SK-MEL-5 (cell line): ENCODE measurements at places on chromosomes 2 and 18. TPM values are rescaled to one million over a fixed set of nuclear protein-coding genes. Genes with fewer than 3 reads are reported as not detected.

GRCh38 chr2:215692387-215693079 lies 256.7 kb upstream of the FN1 start:
- DNase-seq: no peak

- DNase-seq: no peak
These were observed 117.8 kb upstream of the TWIST2 start for GRCh38 chr2:238730001-238730669.

The VWA3B gene
- total RNA-seq: not detected in 2 replicates

The NT5DC4 gene
- 0.13 TPM in 1 of 2 replicates, not detected in the other for total RNA-seq

The OTX1 gene
- total RNA-seq: 1.2 and 1.9 TPM in 2 replicates
